ENCODE measurements at places on chromosomes 6 and 20.

DNA sequence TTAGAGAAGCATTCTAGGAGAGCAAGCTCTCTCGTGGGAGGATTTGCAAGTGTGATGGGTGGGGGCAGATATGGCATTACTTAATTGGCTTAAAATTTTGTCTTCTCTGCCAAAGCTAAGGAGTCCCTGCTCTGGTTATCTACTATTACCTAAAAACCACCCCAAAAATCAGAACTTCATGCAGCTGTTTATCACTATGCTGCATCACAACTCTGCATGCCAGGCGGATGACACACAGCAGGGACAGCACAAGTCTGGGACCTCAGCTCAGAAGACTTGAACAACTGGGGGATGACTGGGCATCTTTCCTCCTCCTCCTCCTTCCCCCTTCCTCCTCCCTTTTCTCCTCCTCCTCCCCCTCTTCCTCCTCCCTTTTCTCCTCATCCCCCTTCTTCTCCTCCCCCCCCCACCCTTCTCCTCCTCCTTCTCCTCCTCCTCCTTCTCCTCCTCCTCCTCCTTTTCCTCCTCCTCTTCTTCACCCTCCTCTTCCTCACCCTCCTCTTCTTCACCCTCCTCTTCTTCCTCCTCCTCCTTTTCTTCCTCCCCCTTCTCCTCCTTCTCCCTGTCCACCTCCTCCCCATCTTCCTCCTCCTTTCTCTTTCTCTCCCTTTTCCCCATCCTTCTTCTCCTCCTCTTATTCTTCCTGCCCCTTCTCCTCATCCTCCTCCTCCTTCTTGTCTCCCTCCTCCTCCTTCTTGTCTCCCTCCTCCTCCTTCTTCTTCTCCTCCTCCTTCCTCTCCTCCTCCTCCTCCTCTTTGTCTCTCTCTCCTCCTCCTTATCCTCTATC lies 218.6 kb upstream of the PMEPA1 start:
- no peak for DNase-seq

- DNase-seq, result no peak
Observed at GRCh38 chr6:158020272-158020711, 38.6 kb downstream of the SYNJ2 start.

DNA sequence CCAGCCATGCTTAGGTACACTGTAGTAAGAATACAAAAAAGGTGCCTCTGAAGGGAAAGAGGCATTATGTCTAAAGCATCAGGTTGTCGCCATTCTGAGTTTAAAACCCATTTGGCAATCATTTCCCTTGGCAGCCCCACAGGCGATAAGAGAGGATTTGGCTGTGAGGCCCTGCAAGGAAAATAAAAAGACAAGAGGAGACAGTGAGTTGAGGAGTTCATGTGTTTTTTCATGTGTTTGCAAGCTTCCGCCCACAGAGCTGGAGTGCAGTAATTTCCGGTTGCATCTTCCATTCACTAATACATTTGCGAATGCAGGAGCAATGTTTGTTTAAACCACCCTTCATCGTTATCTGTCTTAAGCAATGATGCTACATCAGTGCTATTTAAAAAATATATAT lies 138.5 kb upstream of the SOX4 start:
- peak; percentile 42 for DNase-seq

DNA sequence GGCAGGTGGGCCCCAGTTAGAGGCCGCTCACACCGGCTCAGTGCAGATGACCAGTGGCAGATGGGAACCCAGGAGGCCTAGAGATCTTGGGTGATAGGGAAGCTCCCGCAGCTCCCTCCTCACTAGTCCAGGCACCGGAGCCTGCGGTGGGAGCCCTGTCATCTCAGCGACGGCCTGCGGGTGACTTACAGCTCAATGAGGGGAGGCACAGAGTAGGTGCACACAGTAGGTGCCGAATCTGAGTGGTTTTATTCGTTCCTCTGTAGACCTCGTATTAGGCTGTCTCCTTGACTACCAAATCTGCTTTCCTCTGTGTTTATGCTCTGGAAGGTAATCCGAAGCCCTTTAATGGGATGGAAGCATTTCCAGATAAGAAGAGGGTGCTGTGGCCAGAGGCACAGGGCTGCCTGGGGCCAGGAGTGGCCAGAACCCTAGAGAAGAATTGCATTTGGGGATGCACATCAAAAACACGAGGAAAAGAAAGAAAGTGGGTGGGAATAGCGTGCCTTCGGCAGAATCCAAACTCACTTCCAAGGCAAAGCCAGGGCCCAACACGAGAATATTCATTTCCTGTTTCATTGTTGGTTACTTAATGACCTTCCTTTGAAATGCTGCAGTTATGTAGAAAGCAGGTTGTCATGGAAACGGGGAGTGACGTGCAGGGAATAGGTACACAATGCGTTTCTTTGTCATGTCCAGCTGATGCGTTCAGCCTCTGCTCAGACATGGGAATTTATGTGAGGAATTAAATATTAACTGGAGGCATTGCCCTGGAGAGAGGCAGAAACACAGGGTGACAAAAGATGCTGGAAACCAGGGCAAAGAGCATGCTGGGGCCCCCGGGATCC lies 24.7 kb downstream of the MYT1 start:
- peak; percentile 67 for DNase-seq

DNA sequence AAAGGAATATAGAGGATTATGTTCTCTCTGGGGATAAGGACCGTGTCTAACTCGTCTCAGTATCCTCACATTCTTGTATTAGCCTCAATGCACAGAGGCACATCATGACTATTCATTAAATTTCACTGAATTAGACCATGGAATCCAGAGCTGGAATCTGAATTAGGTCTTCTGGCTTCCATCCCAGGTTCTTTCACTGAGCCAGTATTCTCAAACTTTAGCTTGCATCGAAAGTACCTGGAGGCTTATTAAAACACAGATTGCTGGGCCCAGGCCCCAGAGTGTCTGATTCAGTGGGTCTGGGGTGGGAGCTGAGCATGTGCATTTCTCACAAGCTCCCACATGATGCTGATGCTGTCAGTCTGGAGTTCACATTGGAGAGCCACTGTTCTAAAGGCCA lies 142.0 kb downstream of the UST start:
- DNase-seq, result no peak

DNA sequence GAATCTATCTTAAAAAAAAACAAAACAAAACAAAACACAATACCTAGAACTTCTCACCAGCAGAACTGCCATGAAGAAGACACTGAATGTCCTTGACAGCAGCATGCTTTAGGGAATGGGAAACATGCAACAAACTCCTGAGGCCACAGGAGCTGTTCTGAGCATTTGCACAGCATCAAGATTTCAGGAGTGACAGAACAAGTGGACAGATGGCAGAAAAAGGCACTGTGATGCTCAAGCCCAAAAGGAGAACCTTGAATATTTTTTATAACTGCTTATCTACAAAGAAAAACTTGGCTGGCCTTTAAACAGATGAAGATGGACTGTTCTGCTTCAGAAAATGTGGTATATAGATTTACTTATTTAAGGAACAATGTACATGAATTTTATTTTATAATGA lies 158.9 kb downstream of the RALGAPA2 start:
- DNase-seq, result peak; percentile 86

- DNase-seq, result no peak
Observed at GRCh38 chr6:26202811-26203583, 115.8 kb downstream of the HFE start.

DNA sequence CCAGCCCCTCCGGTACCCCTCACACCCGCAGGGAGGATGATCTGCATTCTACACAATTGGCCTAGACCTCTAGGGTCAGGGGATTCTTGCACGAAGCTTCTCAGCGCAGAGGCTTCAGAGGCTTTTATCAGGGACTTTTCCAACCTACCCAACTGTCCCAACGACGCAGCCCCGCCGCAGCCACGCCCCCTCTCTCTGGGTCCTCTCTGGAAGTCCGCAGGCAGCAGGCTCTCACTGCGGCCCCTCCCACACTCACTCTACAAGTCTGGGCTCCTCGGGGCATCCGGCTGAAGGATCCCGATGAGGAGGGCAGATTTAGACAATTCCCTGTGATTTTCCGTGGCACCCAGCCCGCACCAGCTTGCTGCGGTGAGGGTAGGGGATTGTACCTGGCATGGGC lies 227.7 kb upstream of the RNF24 start:
- no peak for DNase-seq

GRCh38 chr20:19277381-19277780 lies 64.9 kb downstream of the SLC24A3 start:
- DNase-seq, result no peak

DNA sequence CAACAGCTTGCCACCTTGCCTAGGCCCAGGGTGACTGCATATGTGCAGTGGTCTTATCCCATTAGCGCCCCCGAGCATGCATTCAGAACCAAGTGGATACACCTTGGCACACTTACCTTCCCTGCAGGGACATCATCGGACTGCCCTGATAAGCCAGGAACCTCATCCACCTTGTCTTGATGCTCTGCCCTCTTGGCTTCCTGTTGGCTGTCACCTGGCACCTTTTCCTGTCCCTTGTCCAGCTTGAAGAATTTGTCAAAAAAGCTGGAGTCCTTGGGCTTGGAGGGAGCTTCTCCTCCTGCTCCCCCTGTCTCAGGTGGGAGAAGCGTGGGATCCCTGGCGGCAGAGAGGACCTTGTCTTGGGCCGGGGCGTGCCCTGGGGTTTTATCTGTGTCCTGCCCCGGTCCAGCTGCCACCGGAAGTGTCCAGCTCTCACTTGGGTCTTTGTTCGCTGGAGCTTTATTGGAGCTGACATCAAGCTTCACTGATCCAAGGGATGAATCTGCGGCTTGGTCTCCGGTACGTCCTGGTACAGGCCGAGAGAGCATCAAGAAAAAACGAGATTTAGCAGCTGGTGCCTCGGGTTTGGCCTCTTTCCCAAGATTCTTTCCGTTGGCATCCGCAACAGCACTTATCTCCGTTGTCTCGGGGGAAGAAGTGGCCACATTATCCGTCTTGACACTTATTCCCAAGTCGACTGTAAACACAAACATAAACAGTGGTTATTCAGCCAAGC lies 42.0 kb downstream of the BCAS1 start:
- peak; percentile 77 for DNase-seq

GRCh38 chr6:67757465-67758033 lies 877.5 kb upstream of the ADGRB3 start:
- no peak for DNase-seq

GRCh38 chr20:12110711-12111110 lies 193.0 kb downstream of the BTBD3 start:
- no peak for DNase-seq

DNA sequence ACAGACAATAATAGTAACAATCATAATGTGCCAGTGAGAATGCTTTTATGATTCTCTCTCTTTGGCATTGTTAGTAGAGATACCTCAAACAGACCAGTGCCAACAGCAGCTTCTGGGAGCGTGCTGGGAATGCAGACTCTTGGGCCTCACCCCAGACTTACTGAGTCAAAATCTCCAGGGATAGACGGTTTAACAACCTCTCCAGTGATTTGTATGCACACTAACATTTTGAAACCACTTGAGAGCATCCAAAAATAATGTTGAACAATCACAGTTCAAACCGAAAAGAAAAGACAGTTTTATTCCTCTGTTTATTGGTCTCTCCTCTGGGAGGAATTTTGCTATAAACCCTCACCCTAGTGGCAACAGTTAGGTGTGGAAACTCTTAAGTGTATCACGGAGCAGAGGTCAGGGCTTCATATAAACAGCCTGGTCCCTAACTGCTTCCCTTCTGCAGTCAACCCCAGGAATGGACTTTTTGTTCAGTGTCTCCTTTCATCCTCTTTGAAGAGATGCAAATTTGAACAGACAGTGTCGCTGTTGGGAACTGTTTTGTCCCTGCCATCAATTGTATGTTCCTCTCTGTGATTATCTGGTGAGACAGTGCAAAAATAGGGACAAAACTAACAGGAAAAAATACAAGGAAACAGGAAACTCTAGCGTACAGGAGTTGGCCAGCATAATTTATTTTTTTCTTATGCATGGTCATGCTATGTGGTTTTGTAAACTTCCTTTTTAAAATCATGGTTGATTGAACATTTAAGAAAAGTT lies 162.4 kb upstream of the BTBD3 start:
- peak; percentile 83 for DNase-seq

GRCh38 chr6:3531481-3531880 lies 74.6 kb upstream of the SLC22A23 start:
- no peak for DNase-seq

GRCh38 chr6:3769610-3770009 lies 18.1 kb upstream of the PXDC1 start:
- DNase-seq, result no peak

DNA sequence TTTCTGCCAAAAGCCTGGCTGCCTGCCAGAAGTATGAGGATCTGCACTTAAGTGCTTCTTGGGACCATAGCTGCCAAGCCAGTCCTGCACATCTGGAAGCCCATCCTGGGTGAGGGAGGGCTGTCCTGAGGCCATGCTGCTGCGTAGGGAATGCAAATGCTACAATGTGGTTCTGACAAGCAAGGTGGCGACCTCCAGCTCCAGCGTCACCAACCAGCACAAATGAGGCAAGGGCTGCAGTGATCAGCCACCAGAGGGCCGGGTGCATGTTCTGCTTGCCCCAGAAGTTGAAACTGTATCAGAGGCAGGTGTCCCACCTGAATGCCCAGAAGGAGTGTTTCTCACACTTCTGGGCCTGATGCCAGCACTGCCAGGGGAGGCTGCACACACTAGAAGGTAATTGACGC lies 99.1 kb upstream of the KCNQ5 start:
- DNase-seq, result no peak

DNA sequence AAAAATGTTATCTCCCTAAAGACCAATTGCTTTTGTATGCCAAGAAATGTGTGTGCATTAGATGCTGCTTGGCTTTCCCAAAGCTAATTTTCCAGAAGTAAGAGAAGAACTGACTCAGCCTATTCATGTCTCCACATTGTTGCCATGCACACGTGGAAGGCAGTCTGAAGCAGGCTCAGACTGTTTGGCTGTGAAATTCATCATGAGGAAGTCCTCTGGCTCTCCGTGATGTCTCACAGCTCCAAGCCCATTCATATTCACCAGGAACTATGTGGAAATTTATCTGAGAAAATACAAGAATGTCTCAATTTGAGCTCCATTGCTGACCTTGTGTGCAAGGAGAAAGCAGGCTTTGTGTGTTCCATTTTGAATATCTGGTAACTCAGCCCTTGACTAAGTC lies 1022.2 kb upstream of the GJE1 start:
- no peak for DNase-seq

DNA sequence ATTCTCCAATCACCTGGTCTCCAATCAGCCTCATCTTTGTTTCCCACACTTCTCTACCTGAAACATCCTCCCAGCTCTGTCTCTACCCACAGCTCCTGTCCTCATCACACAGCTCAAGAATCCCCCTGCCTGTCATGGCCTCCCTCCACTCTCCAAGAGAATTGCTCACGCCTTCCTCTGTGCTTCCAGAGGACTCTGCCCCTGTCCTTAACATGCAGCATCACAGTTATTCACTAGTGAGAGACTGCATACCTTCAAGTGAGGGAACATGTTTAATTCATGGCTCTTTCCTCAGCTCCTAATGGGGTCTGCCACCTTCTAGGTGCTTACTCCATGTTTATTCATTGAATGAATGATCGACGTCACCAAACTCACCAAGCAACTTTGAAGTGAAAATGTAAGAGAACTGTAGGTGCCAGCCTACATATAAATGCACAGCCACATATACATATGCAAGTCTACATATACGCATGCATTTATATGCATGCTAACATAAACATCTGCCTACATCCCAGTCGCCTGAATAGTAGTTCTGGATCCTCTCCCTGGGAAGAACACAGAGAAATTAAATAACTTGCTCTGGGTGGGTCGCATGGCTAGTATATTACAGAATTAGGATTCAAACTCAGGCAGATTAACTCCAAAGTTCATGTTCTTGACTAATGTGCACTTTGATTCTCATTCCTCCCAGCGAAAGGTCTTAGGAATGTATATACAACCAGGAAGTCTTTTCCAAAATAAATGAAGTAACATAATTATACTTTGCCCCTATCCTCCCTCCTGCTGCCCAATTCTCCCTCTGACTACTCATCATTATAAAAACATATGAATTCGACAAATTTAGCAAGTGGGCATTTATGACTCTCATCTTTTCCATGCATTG lies 295.6 kb downstream of the MAFB start:
- DNase-seq, result no peak
